D341Med (cell line): ENCODE measurements at places on chromosomes 7 and 10.

DNA sequence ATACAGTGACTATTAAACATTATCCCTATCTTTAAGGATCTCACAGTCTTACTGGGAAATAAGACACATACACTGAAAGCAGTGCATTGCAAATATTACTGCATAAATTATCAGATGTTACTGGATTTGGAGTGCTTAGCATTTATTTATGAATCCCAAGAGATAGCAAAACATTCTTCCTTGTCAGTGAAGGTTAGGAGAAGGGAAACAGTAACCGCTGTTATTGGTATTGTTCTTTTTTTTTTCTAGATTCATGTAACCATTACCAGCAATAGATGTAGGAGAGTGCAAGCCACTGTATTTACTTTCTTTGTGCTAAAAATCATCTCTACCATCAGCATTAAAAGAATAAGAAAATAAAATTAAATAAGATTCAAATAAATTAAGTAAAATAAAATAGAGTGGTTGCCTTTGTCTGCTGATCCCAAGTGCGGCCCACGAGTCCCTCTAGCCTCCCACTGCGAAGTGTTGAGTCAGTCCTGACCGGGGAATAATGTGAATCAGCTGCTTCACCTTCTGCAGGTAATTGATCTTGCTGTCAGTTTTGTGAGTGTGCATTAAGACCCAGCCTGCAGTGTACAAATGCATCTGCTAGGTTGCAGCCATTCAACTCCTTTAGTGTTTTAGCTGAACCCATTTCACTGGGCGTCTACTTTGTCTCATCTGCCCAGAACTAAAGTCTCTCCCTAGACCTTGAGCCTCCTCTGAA is 1344.9 kb downstream of the GATA3 start:
- no peak for DNase-seq

GRCh38 chr10:78450239-78450638 is 416.6 kb downstream of the RPS24 start:
- DNase-seq, result no peak

GRCh38 chr7:156460858-156461627 is 179.5 kb upstream of the RNF32 start:
- no peak for DNase-seq

- no peak for DNase-seq
Observed at GRCh38 chr7:139811066-139811465, 18.0 kb upstream of the TBXAS1 start.
